Activated T-cell treated with anti-CD3 and anti-CD28 coated beads, Interleukin-2, amount 50 U/mL, for 48 hours (primary cell): ENCODE measurements at places on chromosomes 11 and 22.
A peak's percentile ranks its signal among the peaks of the same experiment; 100 is the strongest.

GRCh38 chr11:94583866-94584500, 16.8 kb downstream of the PIWIL4 start:
- no peak for DNase-seq

- no peak for DNase-seq
Observed at GRCh38 chr11:41996533-41996932, 537.1 kb upstream of the LRRC4C start.

DNA sequence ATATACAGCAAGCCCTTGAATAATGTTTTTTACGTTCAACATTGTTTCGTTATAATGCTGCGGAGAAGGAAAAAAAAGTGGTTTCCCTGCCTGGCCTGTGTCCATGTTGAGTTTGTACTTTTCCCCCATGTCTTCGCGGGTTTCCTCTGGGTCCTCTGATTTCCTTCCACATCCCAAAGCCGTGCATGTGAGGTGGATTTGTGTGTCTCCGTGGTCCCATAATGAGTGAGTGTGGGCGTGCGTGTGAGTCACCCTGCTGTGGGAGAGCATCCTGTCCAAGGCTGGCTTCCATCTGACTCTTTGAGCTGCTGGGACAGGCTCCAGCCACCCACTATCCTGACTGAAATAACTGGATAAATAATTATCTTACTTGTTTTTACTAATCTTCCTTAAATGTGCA, 29.6 kb upstream of the SNX19 start:
- no peak for DNase-seq

- DNase-seq = no peak
Observed at GRCh38 chr11:1864831-1865665, 12.2 kb downstream of the LSP1 start.

- DNase-seq = no peak
Observed at GRCh38 chr11:27040302-27041115, at the start of gene BBOX1. Gene BBOX1 (plus strand): TSS chr11:27040815. CDS start chr11:27055431, 14,616 bp downstream.

- DNase-seq = peak; percentile 75
Observed at GRCh38 chr22:37633625-37634416, 5.6 kb upstream of the SH3BP1 start.

GRCh38 chr22:49179175-49179574, 648.5 kb downstream of the BRD1 start:
- DNase-seq = no peak

GRCh38 chr11:27085605-27086004, 45.0 kb downstream of the BBOX1 start:
- DNase-seq = no peak

DNA sequence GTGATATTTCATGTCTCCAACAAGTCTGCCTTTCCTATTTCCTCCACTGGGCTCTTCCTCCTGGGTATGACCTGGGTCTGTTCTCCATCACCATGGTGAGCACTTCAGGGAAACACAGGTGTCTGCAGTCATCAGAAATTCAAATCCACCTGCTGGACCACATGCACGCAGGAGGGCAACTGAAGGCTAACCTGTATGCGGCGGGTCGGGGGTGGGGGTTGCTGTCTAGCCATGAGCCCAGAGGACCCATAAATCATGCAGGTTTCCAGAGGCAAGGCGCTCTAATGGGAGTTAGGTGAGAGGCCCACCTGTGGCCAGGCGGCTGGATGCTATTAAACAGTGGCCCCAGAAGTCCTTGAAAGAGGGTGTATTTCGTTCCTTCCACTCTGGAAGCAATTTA, 11.1 kb upstream of the PAMR1 start:
- no peak for DNase-seq

DNA sequence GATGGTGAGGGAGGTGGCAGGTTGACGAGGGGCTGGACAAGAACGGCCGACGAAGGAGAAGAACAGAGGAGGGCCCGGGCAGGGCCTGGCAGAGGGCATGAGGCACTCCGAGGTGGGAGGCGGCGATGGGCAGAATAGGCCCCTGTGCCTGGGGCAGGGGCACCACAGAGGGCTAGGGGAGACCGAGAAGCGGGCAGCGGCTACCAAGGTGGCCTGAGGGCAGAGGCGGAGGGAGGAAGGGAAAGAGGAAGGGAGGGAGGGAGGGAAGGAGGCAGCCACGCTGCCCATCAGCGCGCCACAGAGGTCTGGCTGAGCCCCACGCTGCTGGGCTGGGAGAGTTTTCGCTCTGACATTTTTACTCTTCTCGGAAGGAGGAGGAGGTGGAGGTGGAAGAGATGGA, 11.3 kb downstream of the LSP1 start:
- DNase-seq = no peak

DNA sequence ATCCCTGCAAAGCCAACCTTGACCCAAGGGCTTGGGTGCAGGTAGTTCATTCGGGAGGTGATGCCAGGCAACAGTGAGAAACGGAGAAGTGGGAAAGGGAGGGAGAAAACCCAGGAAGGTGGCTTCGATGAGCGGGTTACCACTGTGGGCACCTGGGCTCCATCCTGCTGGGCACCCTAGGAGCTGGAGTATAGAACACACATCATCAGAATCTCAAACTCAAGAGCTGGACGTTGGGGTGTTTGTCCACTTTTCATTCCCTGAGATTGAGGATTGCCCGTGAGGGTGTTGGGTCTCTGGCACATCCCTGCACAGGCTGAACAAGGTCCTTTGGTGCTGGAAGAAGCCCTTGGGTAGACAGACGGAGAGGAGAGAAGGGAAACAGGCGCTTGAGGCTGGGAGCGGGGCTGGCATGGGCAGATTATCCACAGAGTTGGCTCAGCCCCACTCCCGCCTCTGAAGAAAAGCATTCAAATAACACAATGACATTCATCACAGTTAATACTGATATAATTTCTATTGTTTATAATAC, 70.4 kb downstream of the LRRC32 start:
- no peak for DNase-seq
